Fibroblast of the aortic adventitia (primary cell): ENCODE measurements at places on chromosomes 12 and 14. TPM values are rescaled to one million over a fixed set of nuclear protein-coding genes. Genes with fewer than 3 reads are reported as not detected.
A peak's percentile ranks its signal among the peaks of the same experiment; 100 is the strongest.

- no peak for DNase-seq
Observed at GRCh38 chr14:91369628-91370445, 47.8 kb downstream of the CCDC88C start.

- peak; percentile 91 for DNase-seq
Observed at GRCh38 chr14:58082491-58083098, 69.4 kb downstream of the ARMH4 start.

GRCh38 chr12:56461235-56462159, 6.9 kb upstream of the SPRYD4 start:
- peak; percentile 23 for DNase-seq

CAPZA3 gene
- not detected in 2 replicates for total RNA-seq

ALKBH1 gene
- 5.5 and 7.6 TPM in 2 replicates for total RNA-seq

- DNase-seq = no peak
Observed at GRCh38 chr12:104599272-104600035, 142.7 kb downstream of the CHST11 start.

FZD10 gene
- total RNA-seq = not detected in 2 replicates

DNA sequence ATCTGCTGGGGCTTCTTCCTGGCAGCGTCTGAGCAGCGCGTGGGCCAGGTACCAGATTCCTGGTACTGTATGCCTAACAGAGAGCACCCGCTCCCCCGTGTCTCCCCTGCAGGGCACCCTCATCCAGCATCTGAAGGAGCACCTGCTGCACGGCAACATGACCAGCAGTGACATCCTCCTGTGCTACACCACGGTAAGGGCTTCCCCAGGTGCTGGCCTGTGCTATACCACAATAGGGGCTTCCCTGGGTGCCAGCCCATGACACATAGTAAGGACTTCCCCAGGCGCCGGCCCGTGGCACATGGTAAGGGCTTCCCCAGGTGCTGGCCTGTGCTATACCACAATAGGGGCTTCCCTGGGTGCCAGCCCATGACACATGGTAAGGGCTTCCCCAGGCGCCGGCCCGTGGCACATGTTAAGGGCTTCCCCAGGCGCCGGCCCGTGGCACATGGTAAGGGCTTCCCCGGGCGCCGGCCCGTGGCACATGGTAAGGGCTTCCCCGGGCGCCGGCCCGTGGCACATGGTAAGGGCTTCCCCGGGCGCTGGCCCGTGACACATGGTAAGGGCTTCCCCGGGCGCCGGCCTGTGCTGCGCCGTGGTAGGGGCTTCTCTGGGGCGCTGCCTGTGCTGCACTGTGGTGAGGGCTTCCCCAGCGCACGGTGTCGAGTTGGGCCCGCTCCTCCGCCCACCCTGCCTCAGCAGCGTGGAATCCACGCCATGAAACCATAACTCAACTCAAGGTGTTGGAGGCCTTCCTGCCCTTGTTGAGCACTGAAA, 49.3 kb downstream of the AACS start:
- DNase-seq = no peak

CKB gene
- total RNA-seq = 17.6 and 29.3 TPM in 2 replicates

DNAH10 gene
- total RNA-seq = 0.18 and 0.82 TPM in 2 replicates

DNA sequence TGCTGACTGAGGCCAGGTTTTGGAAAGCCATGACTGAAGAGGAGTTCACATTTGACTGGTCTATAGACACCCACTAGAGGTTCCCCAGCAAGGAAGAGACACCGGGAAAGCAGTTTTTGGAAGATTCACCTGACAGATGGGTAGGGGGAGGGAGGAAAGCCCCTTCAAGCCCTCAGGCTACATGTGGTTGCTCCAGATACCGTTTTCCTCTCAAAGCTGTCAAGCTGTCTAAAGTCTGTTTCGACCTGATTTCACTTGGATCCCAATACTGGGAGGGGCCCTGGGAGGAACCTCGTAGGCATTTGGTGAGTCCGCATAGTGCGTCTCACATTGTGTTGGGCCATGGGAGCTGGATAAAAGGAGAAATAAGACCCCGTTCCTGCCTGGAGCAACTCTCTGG, 1.7 kb upstream of the LRP1 start:
- no peak for DNase-seq

- no peak for DNase-seq
Observed at GRCh38 chr12:94640134-94640928, 10.0 kb downstream of the TMCC3 start.

C12orf50 gene
- total RNA-seq = not detected in 2 replicates
